ENCODE measurements at places on chromosomes 3 and 15.
A peak's percentile ranks its signal among the peaks of the same experiment; 100 is the strongest.

- no peak for DNase-seq
These were observed 1.8 kb downstream of the DUOX2 start for GRCh38 chr15:45112143-45112590.

- DNase-seq, result no peak
These were observed 612.8 kb downstream of the MCTP2 start for GRCh38 chr15:94844198-94844537.

GRCh38 chr3:38966811-38967692 is 84.7 kb downstream of the SCN11A start:
- no peak for DNase-seq

DNA sequence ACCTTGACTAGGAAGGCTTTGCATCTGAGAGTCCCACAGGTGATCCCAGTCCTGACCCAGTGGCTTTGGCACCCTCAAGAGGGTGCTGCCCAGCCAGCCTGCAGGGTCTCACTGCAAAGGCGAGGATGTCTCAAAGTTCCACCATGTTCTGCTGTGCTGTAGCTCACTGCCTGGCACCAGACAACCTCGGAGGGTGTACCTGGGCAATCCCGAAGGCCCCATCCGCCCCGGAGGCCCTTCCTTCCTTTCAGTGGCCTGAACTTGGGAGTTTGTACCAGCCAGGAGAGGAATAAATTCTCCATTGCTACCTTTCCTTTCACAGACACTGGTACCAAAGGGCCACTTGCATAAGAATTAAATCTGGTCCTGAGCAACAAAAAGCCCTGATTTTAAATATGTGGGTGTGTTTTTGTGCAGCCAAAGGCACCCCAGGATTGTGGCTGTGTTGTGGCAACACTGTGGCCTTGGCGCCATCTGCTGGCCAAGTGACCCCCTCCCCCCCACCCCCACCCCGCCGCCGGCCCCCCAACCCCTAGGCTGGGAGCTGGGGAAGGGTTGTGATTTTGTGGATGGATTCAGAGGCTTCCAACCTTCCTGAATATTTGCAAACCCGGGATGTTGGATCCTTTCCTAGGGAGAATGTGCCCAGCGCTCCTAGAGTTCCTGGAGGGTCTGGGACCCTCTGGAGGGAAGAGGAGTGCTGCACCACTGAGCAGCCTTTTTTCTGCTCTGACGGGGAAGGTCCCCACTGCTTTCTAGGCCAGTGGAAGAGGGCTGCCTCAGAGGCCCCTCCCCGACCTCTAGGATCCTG is 9.7 kb upstream of the PTPN23 start:
- peak; percentile 57 for DNase-seq

GRCh38 chr15:61064651-61065050 is 164.5 kb downstream of the RORA start:
- no peak for DNase-seq

DNA sequence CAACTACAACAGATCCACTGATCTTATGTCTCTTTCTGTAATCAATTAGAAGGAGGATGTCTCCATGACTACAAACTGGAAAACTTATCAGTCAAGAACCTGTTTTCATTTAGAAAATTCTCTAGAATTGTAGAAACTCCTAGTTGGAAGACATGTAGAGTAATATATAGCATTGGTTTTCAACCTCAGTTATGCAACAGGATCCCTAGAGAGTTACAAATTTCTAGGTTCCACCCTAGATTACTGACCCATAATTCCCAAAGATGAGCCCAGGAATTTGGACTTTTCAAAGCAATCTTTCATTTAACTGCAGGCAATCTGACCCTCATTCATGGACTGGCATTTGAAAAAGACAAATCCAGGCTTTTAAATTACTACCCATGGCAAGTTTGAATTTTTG is 116.9 kb upstream of the RAP2B start:
- DNase-seq, result no peak

DNA sequence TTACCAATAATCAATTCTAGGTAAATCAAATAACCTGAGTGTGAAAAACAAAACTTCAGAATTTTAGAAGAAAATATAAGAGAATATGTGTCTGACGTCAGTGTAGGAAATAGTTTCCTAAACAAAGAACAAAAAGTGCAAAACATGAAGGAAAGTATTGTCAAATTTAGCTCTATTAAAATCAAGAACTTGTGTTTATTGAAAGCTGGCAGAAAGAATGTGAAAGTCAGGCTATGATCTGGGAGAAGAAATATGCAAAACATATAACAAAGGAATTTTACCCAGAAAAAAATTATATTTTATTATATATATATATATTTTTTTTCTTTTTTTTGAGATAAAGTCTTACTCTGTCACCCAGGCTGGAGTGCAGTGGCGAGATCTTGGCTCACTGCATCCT is 129.1 kb upstream of the ANKRD28 start:
- no peak for DNase-seq

- no peak for DNase-seq
These were observed 148.8 kb upstream of the SGO1 start for GRCh38 chr3:20334842-20335241.

DNA sequence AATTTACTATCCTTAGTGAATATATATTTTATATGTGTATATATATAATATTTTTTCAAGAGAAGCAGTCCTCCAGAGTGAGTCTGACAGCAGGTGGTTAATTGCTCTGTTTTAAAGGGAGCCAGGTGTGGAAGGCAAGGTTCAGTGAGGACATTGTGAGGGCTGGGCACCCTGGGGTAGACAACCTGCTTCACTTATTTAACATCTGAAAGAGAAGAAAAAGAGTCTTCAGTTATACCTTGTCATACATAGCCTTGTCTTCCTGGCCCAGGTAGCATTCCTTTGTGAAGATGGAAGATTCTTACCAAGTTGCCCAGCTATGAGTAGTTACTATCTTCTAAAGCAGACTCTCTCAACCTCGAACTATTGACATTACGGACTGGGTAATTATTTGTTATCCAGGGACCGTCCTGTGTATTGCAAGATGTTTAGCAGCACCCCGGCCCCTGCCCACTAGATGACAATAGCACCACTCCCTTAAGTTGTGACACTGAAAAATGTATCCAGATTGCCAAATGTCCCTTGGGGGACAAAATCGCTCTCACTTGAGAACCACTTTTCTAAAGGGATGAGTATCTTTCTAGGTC is 336.0 kb upstream of the TRIM42 start:
- DNase-seq, result peak; percentile 41

DNA sequence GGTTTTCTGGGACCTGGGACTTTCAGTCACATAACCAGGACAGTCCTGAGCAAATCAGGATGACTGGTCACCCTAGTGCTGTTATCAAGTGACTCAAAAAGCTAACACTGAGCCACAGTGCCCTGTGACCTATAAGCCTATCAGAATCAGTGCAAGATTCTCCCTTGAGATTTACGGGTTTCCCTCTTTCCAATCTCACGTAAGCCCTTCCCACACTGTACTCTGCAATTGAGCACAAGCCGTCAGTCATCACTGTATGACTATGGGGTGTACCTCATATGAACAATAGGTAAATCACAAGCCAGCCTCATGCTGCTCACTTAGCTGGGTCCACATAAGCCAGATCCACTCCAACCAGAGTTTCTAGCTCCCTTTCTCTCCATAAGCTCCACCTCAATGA is 21.0 kb upstream of the CLDN18 start:
- DNase-seq, result no peak

- DNase-seq, result no peak
These were observed 12.7 kb upstream of the ST3GAL6 start for GRCh38 chr3:98750276-98750919.

- DNase-seq, result no peak
These were observed 481.5 kb downstream of the PDCD6IP start for GRCh38 chr3:34279901-34280300.

DNA sequence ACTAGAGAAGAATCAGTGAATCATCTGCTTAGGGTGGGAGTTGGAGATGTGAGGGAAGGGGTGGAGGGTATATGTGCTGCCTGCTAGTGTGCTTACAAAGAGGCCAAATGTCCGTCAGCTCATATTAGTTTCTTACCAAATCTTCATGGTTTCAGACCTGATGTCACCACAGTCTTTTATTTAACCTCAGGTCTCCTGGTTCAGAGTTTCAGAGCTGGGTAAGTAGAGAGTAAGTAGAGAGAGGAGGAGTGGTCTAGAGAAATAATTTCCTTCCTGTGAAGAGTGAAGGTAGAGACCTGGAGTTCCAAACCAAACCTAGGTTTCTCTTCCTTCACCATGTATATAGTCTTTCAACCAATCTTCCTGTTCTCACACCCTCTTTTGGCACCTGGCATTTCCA is 17.5 kb upstream of the P2RY1 start:
- no peak for DNase-seq

DNA sequence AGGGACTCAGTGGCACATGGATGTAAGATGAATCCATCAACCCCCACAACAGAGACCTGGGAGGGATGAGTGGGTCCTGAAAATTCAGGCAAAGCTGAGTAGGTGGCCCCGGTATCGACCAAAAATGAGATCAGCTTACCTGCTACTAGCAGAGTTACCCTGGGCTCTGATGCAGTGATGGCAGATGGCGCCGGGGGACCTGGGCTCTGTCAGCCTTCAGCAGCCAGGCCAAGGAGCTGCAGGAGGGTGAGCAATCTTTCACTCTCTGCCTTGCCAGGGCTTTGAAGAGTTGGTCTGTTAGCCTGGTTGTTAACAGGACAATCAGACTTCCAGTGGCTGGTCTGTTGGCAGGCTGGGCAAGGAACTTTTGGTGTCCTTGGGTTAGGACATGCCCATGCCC is 1054.8 kb downstream of the SI start:
- no peak for DNase-seq

DNA sequence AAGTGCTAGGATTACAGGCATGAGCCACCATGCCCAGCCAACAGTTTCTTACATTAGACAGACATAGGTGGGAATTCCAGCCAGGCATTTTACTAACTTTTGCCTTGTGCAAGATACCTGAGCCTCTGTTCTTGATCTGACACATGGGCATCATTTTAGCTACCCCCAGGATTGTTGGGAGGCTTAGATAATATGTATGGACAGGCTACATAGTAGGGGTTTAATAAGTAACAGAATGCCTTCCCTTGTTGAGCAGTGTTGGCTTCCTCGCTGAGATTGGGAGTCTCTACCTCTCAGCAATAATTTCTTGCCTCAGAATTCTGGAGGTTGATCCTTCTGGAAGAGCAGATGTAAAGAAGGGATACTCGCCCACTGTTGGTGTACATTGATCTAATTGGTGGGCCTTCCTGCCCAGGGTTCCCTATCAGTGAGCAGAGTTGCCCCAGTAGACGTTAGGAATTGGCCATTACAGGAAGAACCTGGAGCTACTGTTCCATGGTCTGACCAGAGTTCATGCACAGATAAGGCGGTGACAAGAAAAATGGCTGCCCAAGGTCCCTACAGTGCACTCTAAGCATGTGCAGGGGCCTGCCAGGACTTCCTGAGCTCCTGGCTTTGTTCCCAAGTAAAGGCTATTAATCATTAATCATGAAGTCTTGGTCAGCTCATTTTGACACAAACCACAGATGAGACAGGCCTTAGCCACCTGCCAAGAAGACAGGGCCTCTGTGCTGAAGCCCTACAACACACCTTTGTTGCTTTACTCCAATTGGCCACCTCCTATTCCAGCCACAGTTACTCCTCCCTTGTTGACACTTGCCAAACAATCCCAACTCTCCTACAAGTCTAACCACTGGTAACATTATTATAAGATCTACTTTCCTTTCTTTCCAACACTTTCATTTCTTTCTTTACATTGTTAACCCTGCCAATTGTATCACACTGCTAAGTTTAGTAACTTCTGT is 5.0 kb upstream of the IL17RE start:
- no peak for DNase-seq

- peak; percentile 25 for DNase-seq
These were observed 46.3 kb downstream of the GPR171 start for GRCh38 chr3:151156618-151157216.

DNA sequence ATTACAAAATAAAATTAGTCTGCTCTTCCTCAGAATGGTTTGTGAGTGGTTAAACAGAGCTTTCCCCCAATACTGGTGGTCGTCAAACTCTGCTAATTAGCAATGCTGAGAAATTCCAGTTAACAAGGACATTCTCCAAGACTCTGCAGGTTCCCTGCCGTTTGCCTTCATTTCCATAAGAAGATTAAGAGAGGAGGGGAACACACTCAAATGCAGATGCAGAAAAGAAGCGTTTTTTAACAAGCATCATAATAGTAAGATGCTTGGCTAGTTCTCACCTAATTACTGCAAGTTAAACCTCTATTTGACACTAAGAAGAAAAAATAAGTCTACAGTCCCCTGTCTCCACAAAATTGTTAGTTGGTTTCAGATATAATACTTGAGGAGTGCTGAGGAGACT is 3.7 kb upstream of the SOX2 start:
- DNase-seq, result no peak

DNA sequence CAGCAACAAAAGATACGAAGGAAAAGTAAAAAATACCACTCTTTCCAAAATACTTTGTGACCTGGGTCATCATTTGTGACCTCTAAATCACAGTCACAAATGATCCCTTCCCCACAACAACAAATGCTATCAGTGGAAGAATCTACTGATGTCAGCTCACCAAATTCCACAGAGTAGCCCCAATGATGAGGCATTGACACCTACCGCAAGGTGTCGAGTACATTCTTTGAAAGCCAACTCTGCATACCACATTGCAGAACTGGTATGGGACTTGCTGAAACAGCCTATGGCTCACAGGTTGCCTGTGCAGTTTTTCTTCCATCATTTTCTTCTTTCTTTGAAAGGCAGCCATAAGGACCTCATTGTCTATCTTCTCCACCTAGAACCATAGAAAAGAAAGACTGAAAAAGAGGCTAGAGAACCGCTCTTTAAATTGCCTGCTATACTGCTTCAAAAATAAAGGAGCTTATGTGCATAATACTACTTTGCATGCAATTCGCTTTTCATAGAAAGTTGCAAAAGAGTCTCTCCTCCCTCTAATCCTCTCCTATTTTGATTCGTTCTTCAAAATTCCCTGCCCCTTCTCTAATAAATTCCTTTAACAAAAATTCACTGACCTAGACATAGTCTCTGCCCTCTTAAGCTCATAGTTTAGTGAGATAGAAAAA is 21.4 kb upstream of the KPNA1 start:
- DNase-seq, result no peak

GRCh38 chr15:68787609-68788263 is 33.0 kb downstream of the ANP32A start:
- no peak for DNase-seq

GRCh38 chr3:57805674-57806073 is 49.6 kb downstream of the SLMAP start:
- DNase-seq, result no peak

DNA sequence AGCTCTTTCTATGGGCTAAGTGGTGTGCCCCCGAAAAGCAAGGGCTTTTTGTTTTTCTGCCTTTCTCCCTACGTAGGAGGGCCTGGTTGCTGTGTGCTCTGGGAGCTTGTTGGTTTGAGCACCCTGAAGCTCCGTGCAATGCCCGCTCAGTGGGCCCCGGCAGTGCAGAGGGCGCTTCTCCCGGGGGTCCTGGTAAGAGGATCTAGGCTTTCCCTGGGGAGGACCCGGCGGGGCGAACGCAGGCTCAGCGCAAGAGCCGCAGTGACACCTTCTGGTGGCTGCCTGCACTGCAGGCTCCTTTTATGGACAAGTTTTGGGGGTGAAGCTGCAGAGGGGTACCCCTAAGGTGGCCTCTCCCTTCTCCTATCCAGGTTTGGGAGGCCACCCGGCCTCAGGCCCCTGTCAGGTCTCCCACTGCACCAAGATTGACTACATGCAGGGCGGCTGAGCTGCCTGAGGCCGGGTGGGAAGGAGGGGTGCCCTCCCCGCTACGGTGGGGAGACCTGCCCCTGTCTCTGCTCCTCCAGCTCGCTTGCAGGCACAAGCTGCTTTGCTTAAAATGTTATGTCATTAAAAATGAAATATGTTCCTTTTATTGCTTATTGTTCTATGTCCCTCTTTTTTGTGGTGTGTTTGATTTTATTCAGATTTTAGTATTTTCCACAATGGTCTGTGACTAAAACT is 387.9 kb downstream of the GABRG3 start:
- peak; percentile 82 for DNase-seq
